ENCODE measurements at places on chromosomes 1 and 21. TPM values are rescaled to one million over a fixed set of nuclear protein-coding genes. Genes with fewer than 3 reads are reported as not detected.

Gene KRTAP11-1
- not detected for total RNA-seq

Gene MROH7
- not detected for total RNA-seq

Gene CCDC27
- not detected for total RNA-seq

Gene DISP1
- total RNA-seq, result 3.0 TPM

Gene ROR1
- 9.5 TPM for total RNA-seq

Gene TCHH
- total RNA-seq, result not detected

Gene IPO13
- 21.4 TPM for total RNA-seq

Gene C1orf174
- total RNA-seq, result 40.9 TPM

Gene LENEP
- total RNA-seq, result not detected

Gene ZNF697
- 4.9 TPM for total RNA-seq

Gene CHD5
- total RNA-seq, result 0.50 TPM

Gene RGS13
- total RNA-seq, result not detected

Gene SYT6
- not detected for total RNA-seq

Gene HCRTR1
- not detected for total RNA-seq

Gene URB1
- 15.8 TPM for total RNA-seq

Measured in bronchus fibroblast of lung (primary cell).